ENCODE measurements at places on chromosomes 7 and 10.

- no peak for DNase-seq
Observed at GRCh38 chr7:17625043-17625442, 315.3 kb downstream of the SNX13 start.

DNA sequence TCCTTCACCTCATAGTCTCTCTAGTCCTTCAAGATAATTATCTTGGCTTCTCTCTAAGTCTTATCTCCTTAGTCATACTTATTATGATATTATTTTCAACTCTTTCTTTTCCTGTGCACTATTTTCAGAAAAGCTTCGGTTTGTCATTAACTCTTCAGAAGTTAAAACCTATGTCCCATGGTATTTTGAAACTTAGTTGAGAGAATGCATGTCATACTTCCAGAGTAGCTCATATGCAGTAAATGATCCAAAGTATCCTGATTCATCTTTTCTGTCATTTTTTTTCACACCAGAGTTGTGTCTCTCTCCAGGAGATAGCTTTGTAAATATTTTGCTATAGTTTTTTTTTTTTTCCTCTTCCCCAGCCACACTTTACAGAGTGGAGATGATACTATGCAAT lies 1008.6 kb downstream of the NRG3 start:
- DNase-seq: no peak

GRCh38 chr10:28445516-28445915 lies 87.4 kb upstream of the WAC start:
- DNase-seq: no peak

- DNase-seq: no peak
Observed at GRCh38 chr7:143002106-143002505, 24.8 kb downstream of the OR9A2 start.

DNA sequence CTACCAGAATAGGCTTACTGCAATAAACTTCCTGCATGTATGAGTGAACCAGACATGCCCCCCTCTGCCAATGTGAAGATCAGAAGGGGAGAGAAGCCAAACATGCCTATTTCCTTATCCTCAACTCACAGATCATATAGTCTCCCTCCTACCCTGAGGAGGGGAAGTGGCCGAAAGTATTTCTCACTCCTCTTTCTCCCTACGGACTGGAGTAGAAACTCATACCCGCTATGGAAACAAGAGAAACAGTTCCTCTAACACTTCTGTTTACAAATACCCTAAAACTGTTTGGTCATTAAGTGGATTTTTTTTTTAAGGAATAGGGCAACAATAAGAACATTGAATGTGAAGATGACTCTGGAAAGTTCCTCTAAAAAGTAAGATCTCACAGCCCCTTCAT lies 31.4 kb downstream of the CCNJ start:
- no peak for DNase-seq

GRCh38 chr7:22694597-22695207 lies 32.3 kb upstream of the IL6 start:
- DNase-seq: no peak

DNA sequence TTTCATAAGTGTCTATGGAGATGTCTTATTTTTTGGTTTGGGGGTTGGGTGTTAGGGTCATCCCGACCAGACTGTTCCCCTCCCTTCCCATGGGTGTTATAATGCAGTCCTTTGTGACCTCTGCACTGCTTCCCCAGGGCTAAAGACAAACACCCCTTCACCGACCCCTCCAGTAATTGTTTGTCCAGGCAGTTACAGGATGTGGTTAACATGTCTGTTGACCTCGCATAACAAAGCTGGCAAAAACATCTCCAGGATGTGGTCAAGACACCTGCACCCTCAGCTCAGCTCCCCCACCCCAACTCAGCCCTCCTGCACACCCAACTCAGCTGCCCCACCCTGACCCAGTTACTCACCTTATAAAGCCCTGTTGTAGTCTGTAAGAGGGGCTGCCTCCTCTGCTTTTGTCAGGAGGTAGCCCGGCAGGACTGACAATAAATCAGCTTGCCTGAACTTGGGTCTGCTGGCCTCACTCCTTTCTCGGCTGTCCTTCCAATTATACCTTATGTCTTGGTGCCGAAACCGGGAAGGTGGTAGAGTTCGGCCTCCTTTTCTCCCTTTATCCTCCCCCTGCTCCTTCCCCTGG lies 102.2 kb downstream of the ZNF92 start:
- DNase-seq: no peak

- DNase-seq: no peak
Observed at GRCh38 chr7:26954951-26955350, 90.6 kb upstream of the SKAP2 start.

GRCh38 chr7:1668396-1669063 lies 1.5 kb upstream of the ELFN1 start:
- DNase-seq: no peak

DNA sequence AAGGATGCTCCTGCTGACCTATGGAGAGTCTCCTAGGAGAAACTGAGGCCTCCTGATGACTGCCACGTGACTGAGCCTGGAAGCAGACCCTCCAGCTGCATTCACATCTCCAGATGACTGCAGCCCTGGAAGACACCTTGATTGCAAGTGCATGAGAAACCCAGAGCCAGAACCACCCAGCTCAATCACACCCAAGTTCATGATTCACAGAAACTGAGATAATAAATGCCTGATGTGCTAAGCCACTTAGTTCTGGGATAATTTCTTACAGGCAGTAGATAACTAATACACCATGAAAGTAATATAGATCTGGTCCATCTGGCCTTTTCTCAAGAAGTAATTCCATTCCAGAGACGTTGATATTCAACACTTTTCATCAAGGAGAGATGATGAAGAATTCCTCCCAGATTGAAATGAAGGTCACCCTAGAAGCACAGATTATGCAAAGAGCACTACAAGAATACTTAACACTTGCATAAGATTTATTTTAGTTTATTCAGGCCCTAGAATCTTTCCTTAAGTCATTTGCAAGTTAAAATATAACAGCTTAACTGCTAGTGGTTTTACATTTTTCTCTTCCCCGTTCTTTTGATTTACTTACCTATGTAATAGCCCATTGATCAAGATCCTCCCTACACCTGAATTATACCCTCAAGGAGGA lies 208.2 kb upstream of the INHBA start:
- DNase-seq: no peak

DNA sequence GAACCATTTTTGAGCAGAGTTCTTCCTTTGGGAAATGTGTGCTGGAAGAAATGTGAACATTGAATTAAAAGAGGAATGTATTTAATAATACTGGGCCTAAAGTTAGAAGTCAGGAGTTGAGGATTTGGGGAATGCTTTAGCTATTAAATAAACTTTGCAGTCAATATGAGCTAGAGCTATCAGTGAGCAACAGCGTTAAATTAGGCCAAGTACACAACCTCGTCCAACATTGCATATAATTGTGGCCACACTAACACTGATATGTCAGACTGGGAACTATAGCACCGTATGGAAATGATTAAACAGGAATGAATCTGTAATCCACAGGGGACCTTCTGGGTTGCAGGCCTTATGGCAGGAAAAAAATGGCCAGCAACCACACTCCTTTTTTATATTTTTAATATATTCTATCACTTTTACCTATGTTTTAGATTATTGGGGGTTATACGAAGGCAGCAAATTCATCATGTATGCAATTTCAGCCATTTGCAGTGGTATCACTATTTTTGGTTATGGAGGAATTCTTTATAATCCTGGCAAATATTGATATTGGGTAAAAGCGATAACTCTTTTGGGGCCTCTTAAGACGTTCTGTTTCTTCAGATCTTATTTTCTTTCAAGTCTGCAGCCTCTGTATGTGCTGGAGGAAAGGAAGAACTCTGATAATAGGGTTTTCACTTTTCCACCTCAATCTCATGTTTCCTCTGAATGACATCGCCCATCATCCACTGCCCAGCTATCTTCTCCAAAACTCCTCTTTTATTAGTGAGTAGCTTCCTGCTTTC lies 236.3 kb upstream of the PLXDC2 start:
- DNase-seq: no peak

DNA sequence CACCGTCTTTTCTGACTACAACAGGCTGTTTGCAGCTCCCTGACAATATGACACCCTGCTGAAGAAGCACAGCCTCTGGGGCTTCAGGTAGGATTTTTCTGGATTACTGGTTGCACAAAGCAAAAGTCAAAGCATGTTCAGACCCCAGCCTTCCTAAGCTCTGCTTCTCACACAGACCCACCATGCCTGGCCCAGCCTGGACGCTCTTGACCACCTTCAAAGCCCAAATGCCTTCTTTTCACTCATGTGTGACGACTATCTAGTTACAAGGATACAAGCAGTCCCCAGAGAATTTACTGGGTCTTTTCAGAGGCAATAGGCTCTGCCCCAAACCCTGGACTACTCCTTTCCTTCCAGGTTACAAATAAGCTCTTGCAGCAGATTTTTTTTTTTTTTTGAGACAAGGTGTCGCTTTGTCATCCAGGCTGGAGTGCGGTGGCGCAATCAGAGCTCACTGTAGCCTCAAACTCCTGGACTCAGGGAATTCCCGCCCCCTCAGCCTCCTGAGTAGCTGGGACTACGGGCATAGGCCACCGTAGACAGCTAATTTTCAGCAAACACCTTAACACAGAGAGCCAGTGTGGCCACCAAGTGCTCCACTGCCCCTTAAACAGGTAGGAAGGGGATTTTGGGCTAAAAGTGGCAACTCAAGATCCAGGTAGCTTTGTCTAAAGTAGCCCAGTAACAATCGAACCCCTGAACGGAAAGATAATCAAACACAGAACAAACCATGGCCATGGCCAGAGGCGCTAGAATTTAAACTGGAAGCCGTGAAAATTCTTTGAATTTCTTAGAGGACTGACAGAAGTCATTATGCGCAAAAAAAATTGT lies 16.2 kb downstream of the SVIL start:
- DNase-seq: no peak

- no peak for DNase-seq
Observed at GRCh38 chr10:63829020-63829419, 307.8 kb downstream of the REEP3 start.

DNA sequence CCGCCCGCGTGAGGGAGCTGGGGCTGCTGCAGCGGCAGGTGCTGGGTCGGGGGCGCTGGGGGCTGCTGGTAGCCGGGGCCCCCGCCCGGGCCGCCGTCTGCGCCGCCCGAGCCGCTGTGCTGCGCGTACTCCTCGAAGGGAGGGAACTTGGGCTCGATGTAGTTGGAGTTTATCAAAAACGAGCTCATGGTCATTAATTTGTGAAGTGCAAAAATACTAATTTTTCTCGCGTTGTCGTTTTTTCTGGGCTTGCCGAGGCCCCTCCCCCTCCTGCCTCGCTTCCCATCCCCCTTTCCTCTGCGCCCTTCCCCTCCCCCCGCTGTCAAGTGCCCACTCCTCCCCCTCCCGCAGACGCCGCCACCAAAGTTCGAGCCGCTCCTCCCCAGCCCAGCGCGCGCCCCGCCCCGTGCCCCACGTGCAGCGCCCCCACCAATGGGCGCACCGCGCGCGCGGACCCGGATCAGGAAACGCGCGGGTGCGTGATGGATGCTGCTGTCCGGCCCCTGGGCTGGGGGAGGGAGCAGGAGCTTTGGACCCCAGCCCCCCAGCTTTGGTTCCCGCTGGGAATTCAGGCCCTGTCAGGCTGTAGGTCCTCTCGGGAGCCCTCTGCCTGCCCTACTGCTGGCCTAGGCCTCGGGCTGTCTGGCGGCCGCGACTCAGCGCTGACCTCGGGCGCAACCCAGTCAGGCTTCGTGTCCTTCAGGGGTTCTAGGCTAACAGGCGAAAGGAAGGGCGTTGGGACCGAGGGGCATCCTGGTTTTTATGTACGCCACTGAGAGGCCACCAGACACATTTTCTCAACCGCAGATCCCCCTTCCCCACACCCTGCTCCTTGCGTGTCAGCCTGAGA lies at the start of gene HOXA4:
Gene HOXA4 (minus strand): TSS at position 218 of the 850 bp plus-strand sequence. CDS start 24 bp downstream, at position 194.
- DNase-seq: no peak

DNA sequence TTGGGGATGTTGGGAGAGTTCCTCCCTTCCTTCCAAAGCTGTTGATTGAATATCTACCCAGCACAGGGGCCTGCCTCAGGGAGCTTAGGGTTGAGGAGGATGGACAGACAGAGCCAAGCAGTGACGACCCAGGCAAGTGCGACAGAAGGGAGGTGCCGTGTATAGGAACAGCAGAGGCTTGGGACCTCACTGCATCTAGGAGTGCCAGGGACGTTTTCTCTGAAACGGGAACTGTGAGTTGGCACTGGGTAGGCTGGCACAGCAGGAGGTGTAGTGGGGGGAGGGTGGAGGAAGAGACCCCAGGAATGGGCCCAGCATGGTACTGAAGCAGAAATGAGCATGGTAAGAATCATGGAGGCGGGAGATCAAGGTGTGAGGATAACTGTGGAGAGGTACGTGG lies 55.3 kb upstream of the MGMT start:
- DNase-seq: no peak

DNA sequence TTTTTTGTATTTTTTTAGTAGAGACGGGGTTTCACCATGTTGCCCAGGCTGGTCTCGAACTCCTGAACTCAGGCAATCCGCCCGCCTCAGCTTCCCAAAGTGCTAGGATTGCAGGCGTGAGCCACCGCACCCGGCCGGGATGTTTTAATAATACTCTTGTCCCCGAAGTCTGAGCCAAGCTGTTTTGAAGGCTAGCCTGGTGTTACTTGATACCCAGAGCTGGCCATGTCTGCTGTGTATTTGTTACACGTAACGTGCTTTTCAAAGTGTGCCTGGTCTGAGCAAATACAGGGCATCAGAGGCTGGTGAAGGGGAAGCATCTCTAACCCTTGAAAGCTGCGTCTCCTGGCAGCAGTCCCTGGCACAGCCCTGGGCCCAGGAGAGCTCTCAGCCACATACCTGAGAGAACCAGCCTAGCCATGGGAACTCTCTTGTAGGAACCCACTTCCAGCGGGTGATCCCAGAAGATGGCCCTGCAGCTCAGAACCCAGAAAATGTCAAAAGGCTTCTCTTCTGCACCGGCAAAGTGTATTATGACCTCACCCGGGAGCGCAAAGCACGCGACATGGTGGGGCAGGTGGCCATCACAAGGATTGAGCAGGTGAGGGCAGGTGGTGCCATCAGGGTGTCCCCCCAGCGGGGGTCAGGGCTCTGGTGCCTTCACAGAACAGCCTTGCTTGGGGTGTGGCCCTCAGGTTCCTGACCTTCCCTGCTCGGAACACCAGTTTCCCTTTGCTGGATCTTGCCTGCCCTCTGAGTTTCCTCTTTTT lies 41.7 kb upstream of the ZMIZ2 start:
- DNase-seq: no peak

DNA sequence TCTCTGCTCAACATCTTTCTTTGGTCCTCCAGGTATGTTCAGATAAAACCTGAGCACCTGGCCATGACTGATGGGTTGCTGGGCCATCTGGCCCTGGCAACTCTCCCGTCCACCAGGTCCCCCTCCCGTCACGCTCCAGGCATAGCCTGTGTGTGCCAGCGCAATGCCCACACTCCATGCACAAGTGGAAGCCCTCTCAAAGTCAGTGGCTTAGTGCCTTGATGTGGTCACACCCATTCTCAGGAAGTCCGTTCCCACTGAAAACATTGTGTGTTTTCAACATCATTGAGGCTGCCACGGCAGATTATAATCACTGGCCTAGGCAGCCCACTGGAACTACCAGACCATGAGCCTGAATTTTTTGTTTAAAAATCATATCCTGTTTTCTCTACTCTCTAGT lies 170.6 kb upstream of the LANCL2 start:
- no peak for DNase-seq

GRCh38 chr10:113663142-113663541 lies 699 bp downstream of the NRAP start:
- DNase-seq: no peak

GRCh38 chr7:1665549-1666316 lies 4.3 kb upstream of the ELFN1 start:
- DNase-seq: no peak

- no peak for DNase-seq
Observed at GRCh38 chr10:23445591-23445990, 6.7 kb downstream of the OTUD1 start.

Measured in GF-D8 (cell line).